NCI-H460 (cell line): ENCODE measurements at places on chromosomes 13 and 19. TPM values are rescaled to one million over a fixed set of nuclear protein-coding genes. Genes with fewer than 3 reads are reported as not detected.

GRCh38 chr13:75960538-75960994, 324.4 kb downstream of the LMO7 start:
- DNase-seq, result no peak

GRCh38 chr13:39893808-39894207, 238.3 kb downstream of the COG6 start:
- no peak for DNase-seq

DNA sequence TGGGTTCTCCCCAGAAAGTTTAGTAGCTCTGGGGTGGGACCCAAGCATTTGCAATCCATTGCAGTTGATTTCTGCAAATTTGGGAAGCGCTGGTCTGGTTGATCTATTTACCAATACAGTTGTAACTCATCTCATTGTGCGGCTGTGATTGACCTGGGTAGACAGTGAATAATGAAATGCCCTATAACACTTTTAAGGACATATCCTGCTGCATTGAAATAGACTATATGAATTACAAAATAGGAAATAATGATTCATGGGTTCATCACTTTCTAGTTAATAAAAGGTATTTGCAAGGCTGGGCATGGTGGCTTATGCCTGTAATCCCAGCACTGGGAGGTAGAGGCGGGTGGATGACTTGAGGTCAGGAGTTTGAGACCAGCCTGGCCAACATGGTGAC, 59.0 kb upstream of the FARP1 start:
- no peak for DNase-seq

GRCh38 chr19:6970443-6970842, 50.8 kb downstream of the MBD3L2B start:
- DNase-seq, result no peak

Gene TEKTIP1
- total RNA-seq, result not detected in 2 replicates

Gene LMTK3
- total RNA-seq, result 0.05 TPM in 1 of 2 replicates, not detected in the other

Gene CD209
- total RNA-seq, result not detected in 2 replicates

DNA sequence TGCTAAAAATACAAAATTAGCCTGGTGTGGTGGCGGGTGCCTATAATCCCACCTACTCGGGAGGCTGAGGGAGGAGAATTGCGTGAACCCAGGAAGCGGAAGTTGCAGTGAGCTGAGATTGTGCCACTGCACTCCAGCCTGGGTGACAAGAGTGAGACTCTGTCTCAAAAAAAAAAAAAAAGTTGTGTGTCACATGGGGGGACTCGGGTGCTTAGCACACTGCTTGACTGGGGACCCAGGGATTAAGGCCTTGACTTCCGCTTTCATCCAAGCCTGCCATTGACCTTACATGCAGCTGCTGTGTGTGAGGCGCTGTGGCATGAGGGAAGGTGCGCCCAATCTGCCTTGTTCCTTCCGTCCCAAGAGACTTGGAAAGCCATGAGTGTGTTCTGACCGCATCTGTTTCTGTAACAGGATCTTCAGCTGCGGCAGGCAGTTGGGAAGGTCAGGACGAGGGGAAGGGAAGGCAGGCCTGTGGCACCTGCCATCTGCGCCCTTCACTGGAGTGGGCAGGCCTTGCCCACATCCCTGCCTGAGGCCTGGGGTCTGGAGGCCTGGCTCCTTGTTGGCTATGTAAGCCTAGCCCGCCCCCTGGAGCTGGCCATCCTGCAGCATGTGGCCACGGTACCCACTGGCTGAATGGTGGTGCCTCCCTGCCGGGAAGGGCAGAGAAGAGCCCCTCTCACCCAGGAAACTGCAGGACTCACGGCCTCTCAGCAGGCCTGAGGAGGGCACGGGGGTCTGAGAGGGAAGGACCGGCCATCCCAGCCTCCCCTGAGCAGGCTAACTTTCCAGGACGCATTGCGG, 23.0 kb downstream of the PPP1R37 start:
- no peak for DNase-seq

Gene ZNF414
- 1.1 and 3.8 TPM in 2 replicates for total RNA-seq

DNA sequence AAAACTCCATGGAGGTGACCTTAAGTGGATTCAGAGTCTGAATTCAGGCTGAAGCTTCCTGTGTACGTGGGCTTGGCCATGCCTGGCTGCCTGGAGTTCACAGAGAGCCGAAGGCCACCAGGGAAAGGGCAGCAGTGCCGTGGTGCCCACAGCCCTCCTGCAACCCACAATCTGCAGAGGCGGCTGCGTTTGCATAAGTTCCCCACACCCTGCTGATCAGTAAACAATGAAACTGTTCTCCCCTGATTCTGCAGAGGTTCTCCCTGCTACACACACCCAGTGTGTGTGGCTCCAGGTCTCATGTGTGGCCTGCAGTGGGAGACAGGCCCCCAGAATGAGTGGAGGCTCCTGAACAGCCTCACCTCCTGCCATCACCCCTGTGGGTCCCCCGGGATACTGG, 126.9 kb upstream of the SLC7A1 start:
- no peak for DNase-seq
